ENCODE measurements at places on chromosomes 4 and X.

GRCh38 chrX:150753357-150753756 lies 60.2 kb downstream of the MTMR1 start:
- no peak for DNase-seq

GRCh38 chr4:21490682-21491081 lies 457.9 kb downstream of the KCNIP4 start:
- DNase-seq = no peak

DNA sequence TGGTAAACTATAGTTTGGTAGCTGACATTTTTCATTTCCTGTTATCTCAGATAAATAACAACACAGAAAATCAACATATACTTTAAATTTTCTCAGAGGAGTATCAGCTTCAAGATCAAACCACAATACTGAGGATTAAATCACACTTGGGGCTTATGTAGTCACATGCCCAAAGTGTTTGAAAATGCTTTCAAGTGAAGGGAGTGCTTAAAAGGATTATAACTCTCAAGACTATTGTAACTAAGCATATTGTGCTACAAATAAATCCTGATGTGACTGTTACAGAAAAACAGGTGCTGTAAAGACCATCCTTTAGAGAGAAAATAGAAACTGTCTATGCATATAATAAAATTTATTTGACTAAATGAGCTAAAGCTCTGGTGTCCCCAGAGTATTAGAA lies 887.6 kb downstream of the ADGRL3 start:
- DNase-seq = no peak

- DNase-seq = no peak
Observed at GRCh38 chr4:8725071-8725841, 132.7 kb downstream of the CPZ start.

- DNase-seq = no peak
Observed at GRCh38 chr4:92235731-92236130, 68.0 kb upstream of the GRID2 start.

- DNase-seq = no peak
Observed at GRCh38 chr4:25443851-25444250, 66.8 kb downstream of the ANAPC4 start.
